ENCODE measurements at places on chromosomes 16 and 17.

GRCh38 chr17:30376621-30377452 lies 1.9 kb upstream of the CPD start:
- DNase-seq: peak; percentile 93

- no peak for DNase-seq
These were observed 9.0 kb downstream of the RHBDF1 start for GRCh38 chr16:63466-63865.

GRCh38 chr17:78708510-78708973 lies 73.5 kb downstream of the CYTH1 start:
- peak; percentile 41 for DNase-seq

DNA sequence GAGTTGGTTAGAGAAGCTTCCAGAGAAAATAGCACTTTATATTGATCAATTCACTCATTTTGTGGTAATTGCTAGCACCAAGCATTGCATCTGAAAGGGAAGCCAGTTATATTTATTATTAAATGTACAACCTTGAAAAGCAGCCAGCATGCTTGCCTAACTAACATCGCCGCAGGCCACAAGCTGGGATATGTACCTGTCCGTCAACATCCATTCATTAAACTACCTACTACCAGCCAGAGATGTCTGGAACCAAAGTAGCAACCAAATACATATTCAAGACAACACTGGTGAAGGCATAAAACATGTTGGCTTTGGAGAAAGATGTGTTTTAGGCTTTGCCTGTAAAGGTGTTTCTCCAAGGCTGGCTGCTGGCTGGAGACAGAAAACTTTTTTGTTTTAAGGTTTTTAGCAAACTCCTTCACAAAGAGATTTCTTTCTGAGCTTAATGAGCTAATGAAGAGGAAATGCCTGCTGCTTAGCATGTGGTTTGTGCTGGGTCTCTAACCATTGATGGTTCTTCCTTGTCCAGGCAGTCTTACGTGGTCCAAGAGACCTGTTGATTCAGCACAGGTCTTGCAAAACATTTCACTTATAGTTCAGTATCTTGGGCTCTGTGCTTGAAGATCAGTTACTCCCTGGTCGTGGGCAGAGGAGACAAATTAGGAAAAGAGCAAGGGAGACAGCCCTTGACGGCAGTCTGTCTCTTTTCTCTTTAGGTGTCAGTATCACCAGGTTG lies 3.1 kb downstream of the ITPRIPL2 start:
- DNase-seq: no peak

GRCh38 chr17:54982399-54982798 lies 13.8 kb downstream of the STXBP4 start:
- no peak for DNase-seq

- no peak for DNase-seq
These were observed 101.1 kb downstream of the XYLT1 start for GRCh38 chr16:17369421-17370222.

- DNase-seq: no peak
These were observed 352.1 kb upstream of the KIF2B start for GRCh38 chr17:53470626-53471025.

GRCh38 chr16:57231821-57232350 lies 13.2 kb upstream of the ARL2BP start:
- DNase-seq: no peak

DNA sequence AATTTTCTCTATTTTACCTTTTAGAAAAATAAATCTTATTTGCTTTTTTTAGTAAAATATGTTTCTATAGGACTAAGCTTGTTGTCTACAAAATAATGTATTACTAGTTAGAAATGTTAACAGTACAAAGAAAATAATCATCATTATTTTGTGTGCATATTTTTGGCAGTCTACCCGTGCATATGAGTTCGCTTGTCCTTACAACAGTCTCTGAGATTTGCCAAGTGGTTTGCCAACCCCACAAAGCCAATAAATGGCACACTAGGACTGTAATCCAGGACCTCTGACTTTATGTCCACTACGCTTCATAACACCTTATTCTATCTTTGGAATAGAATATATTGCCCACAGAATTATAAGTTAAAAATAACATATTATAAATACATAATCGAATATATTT lies 152.0 kb downstream of the KCNJ2 start:
- DNase-seq: no peak

Data from NCI-H510A (cell line).